ENCODE measurements at places on chromosomes 5 and 9.

DNA sequence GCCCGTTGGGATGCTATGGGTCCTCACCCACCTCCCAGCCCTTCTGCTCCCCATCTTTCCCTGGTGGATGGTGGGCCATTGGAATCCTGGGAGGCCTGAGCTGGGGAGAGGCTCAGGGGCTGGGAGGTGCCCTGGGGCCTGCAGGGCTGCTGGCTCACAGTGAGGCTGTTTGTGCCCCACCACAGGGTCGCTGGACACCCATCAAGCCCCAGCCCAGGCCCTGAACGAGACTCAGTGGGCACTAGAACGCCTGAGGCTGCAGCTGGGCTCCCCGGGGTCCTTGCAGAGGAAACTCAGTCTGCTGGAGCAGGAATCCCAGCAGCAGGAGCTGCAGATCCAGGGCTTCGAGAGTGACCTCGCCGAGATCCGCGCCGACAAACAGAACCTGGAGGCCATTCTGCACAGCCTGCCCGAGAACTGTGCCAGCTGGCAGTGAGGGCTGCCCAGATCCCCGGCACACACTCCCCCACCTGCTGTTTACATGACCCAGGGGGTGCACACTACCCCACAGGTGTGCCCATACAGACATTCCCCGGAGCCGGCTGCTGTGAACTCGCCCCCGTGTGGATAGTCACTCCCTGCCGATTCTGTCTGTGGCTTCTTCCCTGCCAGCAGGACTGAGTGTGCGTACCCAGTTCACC lies 4.9 kb upstream of the AIF1L start:
- DNase-seq, result no peak

GRCh38 chr9:94645901-94646300 lies 6.6 kb upstream of the FBP1 start:
- no peak for DNase-seq

DNA sequence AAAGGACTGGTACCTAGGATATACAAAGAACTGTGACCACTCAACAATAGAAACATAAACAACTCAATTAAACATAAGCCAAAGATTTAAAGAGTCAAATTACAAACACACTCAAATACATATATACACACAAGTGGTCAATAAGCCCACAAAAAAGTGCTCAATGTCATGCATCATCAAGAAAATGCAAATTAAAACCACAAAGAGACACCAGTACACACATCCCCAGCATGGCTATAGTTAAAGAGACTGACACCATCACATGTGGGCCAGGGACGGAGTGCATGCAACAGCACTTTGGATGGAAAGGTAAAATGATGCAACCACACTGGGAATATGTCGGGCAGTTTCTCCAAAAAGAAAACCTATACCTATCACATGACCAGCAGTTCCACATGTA lies 89.7 kb downstream of the CAAP1 start:
- no peak for DNase-seq

- DNase-seq, result no peak
Measured at GRCh38 chr9:95497772-95498171, 19.0 kb downstream of the PTCH1 start.

- no peak for DNase-seq
Measured at GRCh38 chr5:104815212-104815611, 1252.6 kb upstream of the NUDT12 start.

DNA sequence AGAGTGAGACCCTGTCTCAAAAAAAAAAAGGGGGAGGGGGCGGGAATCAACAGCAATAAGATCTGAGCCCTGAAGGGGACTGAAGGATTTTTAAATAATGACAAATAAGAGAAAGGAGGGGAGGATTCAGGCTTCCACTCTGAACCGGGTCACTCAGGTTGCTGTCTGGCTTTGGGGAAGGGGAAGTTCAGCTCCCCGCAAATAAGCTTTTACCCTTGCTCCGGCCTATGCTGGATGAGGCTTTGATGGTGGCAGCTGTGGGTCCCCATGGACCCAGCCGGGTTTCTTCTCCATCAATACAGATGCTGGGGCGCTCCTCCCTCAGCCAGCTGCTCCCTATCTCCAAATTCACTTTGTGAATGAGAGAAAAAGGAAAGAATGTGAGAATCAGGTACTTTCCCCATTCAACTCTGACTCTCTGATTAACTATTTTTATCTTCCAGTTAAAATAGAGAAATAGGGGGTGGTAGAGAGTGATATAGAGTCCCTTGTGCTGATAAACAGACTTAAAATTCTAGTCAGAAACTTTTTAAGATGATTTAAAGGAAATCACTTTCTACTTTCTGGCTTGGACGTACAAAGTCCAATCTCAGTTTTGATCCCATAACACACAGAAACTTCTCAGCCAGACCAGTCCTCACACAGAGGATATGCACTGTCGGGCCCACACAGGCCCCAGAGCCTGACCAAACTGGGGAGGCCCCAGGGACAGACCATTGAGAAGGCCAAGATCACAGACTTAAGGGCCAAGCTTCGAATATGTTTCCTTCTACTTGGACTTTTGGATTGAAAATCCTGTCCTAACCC lies 39.6 kb downstream of the C5orf15 start:
- no peak for DNase-seq

- DNase-seq, result no peak
Measured at GRCh38 chr9:76703270-76703669, 61.0 kb upstream of the PCA3 start.

- DNase-seq, result no peak
Measured at GRCh38 chr9:113462781-113463286, 693 bp upstream of the RGS3 start.

- peak; percentile 34 for DNase-seq
Measured at GRCh38 chr9:137028263-137029057, 423 bp upstream of the ABCA2 start.

GRCh38 chr5:151643388-151643787 lies 43.3 kb downstream of the SPARC start:
- no peak for DNase-seq

- DNase-seq, result no peak
Measured at GRCh38 chr5:179327021-179327735, 18.1 kb downstream of the ADAMTS2 start.

DNA sequence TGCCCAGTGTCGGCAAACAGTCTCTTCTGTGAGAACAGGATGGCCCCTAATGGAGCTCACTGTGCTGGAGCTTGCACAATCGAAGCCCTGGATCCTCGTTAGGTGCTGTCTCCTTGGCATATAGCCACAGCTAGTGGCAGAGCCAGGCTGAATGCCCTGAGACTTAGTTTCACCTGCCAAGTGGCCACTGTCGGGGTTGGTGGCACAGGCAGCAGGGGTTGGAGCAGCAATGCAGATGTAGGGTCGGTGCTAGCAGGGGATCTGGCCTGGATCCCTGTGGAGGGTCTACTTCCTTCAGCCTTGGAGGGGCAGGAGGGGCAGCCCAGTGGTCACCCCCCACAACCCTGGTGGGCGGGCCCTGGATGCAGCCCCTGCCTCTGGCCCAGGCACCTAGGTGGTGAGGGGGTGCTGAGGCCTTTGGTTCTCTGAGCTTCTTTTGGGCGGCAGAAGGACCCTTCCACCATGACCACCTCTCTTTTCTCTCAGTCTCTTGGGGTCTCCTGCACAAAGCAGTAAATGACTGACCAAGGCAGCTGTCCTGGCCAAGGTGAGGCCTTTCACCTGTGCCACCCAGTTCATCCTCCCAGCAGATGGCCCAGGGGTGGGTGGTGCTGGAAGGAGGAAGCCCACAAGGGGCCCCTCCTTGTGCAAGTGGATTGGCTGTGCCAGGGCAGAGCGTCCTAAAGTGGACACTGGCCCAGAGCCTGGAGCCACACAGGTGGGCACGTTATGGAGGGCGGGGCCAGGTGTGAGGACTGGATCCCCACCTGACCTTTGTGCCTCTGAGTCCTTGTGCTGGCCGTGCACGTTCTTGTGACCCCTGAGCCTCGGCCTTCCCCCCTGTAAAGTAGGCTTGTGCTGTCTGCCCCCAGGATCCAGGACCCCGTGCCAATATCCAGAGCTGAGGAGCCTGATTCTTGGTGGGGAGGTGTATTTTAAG lies 44.8 kb downstream of the PHF2 start:
- no peak for DNase-seq

DNA sequence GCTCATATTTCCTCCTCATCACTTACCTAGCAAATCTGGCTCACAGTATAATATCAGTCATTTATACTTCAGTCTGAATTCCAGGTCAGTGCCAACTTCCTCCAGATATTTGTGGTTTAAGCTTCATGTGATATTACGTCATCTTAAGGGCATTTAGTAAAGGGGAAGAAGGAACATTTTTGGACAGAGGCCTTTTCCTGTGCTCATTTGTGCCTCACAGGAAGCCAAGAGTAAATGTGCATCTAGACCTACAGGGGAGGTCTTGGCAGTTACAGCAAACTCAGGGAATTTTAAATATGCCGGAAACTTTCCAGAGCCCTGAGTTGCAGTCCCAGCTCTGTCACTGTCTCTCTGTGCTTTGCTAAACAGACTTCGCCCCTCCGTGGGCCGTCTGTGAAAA lies 12.3 kb upstream of the KCNIP1 start:
- no peak for DNase-seq

- DNase-seq, result peak; percentile 88
Measured at GRCh38 chr5:171521219-171521633, 101.8 kb downstream of the FGF18 start.

All from mesendoderm (in vitro differentiated cells).